ENCODE measurements at places on chromosomes 5 and 9.

- DNase-seq, result no peak
Observed at GRCh38 chr5:71652803-71653543, 65.8 kb downstream of the MCCC2 start.

DNA sequence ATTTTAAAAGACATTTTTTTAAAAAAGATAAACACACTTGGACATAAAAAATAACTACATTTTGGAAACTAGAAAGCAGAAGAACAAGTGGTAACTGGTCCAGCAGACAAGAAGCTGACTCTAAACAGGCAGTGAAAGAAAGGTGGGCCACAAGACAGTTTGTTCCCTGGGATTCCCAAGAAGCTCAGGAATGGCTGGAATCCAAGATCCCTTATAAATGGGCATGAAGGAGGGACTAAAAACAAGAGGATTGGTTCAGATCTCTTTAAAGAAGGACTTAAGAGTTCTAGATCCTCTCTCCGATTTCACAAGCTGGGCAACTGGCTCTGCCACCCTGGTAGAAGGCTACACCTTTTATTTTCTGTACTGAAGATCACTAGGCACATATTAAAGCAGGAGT is 102.8 kb downstream of the ARL15 start:
- DNase-seq, result no peak

GRCh38 chr5:140202610-140203009 is 27.6 kb downstream of the CYSTM1 start:
- no peak for DNase-seq

DNA sequence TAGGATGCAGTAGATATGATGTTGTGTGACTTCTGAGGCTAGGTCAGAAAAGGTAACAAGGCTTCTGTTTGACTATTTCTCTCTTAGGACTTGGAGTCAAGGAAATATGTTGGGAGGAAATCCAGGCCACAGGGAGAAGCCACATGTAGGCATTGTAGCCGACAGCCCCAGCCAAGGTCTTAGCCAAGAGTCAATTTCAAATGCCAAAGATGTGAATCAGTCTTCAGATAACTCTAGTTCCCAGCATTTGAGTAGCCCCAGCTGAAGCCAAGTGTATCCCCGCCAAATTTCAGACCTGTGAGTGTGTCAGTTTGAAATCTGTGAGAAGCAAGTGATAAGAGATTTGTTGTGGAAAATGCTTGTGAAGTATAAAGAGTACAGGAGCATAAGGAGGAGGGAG is 38.1 kb upstream of the ISL1 start:
- no peak for DNase-seq

GRCh38 chr5:74426506-74426905 is 214.0 kb downstream of the ENC1 start:
- no peak for DNase-seq

DNA sequence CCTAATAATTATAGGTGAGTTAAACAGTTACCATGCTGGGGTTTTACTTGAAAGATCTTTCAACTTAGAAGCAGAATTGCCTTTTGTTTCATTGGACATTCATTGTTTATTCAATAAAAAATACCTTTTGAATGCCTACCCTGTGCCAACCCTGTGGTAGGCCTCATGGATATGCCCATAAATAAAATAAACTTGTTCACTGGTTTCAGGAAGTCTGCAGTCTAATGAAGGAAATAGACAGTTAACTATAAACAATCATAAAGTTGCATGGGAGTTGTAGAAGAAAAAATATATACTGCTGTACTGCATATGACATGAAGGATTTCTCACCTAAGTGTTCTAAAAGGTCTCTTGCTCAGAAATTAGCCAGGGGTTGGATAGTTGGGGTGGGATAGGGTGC is 5.3 kb upstream of the GPR21 start:
- DNase-seq, result no peak

DNA sequence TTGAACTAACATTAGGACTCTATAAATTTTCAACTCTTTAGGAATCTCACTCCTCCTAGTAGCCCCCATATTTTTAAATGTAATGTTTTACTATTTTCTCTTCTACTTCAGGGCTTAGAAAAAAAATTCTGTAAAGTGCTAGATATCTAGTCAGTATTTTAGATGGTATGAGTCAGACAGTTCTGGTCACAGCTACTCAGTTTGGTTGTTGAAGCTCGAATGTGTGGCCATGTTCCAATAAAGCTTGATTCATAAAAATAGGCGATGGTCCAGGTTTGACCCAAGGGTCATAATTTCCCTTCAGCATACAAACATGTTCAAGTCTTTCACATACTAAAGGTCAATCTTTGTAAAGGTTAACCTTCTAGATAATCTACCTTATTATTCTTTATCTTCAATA is 566.0 kb upstream of the CDH18 start:
- DNase-seq, result no peak

DNA sequence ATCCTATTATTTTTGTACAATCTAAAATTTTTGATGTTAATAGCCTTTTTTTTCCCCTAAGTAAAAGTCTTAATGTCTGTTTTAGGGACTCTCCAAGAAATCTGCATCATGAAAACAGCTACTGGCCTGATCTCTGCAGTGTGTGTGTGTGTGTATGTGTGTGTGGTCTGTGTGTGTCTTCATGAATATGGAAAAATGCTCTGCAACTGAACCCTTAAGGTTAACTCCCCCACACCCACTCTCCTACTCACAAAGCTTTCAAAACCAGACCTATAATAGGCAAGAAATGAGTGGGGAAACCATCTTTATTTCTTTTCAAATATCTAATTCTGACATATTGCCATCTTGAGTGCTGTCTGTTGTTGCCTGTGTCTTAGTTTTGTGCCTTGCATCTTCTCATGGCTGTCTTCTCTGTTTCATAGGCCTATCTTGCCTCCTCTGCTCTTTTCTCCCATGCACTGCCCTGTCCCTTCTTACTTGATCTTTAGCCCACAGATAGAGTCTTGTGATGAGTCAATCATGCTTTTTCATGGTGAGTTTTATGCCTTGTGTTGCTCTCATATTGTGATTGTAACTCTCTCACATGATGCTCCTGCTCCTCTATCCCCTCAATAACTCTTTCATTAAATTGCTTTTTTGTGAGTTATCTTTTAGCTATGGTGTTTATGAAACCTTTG is 68.3 kb downstream of the CHSY3 start:
- no peak for DNase-seq
